ENCODE measurements at places on chromosomes 2 and 18.
A peak's percentile ranks its signal among the peaks of the same experiment; 100 is the strongest.

DNA sequence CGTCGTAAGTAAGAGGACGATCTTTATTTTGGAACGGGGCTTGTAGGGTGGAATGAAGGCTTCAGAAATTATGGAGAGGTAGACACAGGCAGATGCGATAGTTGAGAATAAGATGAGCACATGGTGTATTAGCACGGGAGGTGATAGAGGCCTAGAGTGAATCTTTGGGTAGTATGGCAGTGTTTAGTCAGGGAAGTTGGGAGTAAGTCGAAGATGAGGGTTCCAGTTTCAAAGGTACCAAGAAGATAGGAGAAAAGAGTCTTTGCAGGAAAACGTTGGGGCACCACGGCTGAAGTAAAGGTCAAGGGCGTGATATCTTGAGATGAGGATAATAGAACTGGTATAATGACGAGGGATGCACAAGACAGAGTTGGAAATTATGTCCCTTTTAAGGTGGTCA is 654 bp downstream of the PIK3C3 start:
- DNase-seq = no peak

GRCh38 chr2:20594957-20595356 is 55.9 kb downstream of the HS1BP3 start:
- DNase-seq = no peak

- peak; percentile 76 for DNase-seq
Measured at GRCh38 chr18:63879709-63880108, 7.8 kb upstream of the SERPINB2 start.

DNA sequence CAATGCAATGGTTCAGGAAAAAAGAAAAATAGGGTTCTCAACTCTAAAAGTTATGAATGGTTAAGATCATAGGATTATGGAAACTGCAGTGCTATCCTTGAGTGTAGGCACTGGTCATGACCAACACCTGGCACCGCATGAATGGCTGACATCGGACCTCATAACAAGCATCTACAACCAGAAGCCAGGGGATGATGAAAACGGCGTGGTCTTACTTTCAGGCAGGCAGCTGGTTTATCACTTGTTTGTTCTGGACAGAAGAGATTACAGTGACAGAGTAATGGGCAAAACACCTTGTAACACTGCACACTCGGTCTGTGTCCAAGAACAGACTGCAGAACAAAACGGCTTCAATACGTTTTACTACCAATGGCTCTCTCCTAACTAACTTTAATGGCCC is 132.8 kb downstream of the STK39 start:
- DNase-seq = no peak

DNA sequence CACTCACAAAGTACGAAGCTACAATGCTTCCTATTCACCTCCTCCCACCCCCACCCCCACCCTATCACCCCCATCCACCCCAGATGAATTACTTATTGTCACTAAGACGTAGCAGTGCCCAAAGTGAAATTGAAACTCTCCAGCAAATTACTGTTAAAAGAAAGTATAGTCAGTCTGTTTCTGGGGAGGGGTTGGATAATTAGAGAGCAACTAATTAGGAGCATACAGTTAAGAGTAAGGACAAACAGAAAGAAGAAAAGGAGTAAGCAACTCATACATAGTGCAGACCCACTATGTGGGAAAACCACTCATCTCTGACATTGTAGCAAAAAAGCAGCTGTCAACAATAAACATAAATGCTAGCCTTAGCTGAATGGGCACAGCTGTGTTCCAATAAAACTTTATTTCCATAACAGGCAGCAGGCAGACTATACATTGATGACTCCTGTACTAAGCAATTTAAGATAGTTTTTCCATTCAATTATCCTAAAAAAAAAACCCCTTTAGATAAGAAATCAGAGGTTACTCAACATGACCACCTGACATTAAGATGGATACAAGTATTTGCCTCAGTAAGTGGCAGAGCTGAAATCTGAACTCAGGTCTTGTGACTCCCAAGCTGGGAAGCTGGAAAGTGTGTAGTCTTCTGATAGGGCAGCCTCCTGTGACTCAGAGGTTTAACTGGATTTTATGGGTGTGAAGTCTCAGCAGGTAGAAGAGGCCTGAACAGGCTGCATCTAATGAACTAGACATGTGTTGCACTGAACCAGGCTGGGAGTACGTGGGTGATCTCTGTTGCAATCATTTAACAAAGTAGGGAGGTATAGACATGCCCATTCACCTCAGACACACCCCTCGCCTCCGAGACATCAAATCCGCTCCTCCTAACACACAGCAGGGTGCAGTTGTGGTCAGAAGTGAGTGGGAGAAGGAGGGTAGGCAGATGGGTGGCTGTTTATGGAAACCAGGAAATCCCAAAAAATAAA is 171.8 kb upstream of the KLF7 start:
- peak; percentile 67 for DNase-seq

DNA sequence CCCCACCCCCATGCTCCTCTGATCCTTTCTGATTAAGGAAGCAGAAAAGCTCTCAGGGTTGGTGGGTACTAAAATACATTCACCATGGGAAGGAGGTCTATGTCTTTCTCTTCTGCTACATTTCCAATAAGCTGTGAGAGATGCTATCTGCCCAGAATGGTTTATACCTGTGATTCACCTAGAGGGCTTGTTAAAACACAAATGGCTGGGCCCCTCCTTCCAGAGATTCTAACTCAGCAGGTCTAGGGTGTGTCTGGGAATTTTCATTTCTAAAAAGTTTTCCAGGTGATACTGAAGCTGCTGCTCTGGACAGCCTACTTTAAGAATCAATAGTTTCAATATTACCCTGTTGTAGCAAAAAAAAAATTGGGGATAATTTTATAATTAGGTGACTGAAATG is 772.2 kb upstream of the ZEB2 start:
- DNase-seq = no peak

DNA sequence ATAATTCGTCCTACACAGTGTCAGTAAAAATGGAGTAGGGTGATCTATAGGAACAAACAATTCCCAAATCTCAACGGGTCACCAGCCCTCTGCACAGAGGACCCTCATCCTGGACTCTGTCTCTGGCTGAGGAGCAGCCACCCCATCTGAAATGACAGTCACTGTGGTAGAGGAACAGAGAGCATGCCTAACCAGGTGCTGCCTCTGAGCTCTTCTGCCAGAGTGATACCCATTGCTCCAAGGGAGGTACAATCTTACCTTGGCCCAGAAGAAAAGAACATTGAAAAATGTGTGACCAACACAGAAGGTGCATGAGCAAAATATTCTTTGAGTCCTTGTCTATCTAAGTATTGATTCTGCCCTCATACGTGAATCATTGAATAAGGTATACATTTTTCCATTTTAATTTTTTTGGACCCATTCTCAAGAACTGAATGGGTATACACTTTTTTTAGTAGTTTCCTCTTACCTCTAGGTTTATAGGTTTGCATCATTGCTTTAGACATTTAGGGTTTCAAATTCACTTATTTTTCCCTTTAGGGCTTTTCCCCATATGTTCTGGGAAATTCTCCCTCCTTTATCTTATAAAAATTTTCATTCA is 8.7 kb downstream of the SP140 start:
- DNase-seq = no peak

All from NCI-H226 (cell line).